ENCODE measurements at places on chromosomes 5 and 9.
A peak's percentile ranks its signal among the peaks of the same experiment; 100 is the strongest.

DNA sequence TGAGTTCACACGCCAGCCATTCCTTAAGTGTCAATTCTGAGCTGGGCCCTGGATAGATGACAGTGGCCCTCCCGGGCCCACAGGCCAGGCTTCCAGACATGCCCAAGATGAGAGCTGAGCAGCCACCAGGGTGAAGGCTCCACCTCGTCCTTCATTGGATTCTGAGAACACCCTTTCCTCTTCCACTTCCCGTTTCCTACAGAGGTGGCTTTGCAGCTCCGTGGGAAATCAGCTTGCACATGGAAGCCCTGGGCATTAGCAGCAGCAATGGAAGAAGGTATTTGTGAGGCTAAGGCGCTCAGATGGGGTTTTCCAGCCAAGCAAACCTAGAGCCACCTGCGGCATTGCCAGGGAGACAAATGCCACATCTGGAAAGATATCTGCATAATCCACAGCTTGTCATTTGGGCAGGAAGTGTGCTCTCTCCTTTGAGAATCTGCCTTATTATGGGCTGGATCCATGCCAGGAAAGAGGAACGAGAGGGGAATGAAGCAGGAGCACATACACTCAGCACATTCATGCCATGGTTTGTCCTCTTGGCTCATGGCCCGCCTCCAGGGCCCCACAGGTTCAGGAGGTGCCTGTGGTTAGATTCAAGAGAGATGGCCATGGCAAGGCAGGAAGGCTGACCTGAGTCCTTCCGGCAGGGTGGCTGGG is 34.1 kb downstream of the CFAP77 start:
- DNase-seq, result no peak

- no peak for DNase-seq
Measured at GRCh38 chr9:136985853-136986252, 3.1 kb downstream of the LCNL1 start.

GRCh38 chr9:111994831-111995458 is 98.3 kb downstream of the UGCG start:
- no peak for DNase-seq

DNA sequence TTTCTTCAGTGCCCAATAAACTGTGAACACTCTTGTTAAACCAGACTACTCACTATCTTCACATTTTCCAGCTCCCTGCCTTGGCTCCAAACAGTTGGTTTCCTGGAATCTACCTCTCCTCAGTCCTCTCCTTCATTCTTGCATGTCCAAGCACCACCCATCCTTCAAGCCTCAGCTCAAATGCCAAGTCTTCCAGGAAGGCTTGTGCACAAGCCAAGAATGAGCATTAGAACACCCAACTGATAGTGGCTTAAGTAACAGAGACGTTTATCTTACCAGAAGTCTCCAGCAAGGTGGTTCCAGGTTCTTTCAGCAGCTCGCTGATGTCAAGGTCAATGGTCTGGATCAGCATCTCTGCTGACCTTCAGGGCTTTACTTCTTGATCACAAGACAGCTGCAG is 60.1 kb downstream of the PTPDC1 start:
- no peak for DNase-seq

DNA sequence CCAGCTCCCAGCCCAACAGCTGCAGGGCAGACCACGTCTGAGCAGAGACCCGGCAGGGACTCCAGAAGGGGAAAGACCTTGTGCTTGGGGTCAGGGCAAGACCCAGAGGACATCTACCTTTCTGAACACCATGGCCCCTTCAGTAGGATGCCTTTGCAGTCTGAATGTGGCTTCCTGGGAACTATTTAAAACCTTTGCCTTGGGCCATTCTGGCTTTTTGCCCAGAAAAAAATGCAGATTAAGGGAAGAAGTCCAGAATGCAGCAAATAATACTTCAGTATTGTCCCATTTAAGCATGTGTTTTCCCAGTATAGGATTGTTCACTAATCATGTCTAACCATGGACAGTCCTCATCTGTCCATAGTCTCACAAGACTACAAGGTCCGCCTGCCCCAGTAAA is 67.5 kb upstream of the ERCC6L2 start:
- DNase-seq, result no peak

DNA sequence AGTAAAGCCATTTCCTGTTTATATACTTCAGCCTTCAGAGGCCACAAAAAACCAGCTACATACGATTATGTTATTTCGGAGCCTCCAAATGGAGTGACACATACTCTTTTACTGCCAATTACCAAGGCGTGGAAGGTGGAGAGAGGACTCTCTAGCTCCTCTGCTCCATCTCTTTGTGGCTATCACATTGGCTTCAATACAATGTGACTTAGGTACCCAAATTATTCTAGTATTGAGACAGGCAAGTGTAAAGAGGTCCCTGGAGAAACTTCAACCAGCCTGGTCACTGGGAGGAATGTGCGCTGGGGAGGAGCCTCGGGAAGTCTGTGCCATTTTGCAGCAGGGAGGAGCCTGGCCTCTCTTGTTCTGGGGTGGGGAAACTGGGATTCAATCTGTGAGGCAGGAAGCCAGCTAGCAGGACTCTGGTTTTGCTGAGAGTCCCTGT is 85.8 kb upstream of the TAS2R1 start:
- no peak for DNase-seq

DNA sequence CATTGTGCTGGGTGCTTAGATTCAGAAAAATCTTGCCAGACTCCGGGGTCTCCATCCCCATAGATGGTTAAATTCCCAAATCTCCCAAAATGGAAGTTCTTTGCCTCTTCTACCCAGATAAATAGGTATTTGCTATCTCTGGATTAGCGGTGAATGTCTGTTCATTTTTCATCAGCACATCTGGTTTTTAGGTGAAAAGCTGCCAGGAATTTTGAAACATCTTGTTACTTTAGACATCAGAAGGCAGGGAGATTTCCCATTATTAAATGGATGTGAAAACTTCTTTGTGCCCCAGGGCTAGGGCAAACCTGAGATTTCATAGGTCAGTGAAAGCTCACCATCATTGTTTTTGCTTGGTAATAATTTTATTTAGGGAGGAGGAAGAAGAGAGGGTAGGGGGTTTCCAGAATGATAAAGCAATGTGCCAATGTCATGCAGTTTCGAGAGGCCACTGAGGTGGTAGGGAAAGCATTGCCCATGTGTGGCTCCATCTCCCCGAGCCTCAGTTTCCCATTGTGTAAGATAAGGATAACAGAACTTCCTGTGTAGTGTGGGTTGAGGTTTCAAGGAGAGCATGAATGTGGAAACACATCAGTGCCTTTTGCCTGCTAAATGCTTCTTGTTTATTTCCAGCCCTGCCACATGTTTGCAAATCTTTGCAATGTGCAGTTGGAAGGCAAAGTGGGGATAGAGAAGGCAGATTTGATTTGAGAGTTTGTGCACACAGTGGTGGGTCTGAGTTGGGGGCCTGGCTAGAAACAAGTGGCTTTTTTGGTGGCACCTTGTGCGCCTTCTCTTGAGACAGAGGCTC is 147.2 kb upstream of the KLF4 start:
- DNase-seq, result no peak

GRCh38 chr9:129550199-129550839 is 70.6 kb downstream of the C9orf50 start:
- peak; percentile 56 for DNase-seq

- peak; percentile 19 for DNase-seq
Measured at GRCh38 chr9:105127863-105128220, 116.6 kb upstream of the SLC44A1 start.

DNA sequence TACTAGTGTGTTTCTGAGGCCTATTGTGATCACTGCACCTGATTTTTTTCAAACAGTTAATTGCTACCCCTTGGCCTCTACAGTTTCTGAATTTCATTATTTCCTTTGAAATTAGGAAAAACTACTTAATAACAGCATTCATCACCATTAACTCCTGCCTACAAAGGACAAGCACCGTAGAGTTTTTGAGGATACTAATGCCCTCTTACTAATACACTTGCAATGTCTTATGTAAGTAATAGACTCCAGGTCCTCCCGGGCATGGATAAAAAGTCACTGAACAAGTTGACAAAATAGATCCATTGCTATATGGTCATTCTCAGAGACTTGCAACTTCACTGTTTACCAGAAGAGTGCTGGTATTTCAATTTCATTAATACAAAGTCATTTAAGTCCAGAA is 1172.5 kb downstream of the CDH12 start:
- DNase-seq, result no peak

DNA sequence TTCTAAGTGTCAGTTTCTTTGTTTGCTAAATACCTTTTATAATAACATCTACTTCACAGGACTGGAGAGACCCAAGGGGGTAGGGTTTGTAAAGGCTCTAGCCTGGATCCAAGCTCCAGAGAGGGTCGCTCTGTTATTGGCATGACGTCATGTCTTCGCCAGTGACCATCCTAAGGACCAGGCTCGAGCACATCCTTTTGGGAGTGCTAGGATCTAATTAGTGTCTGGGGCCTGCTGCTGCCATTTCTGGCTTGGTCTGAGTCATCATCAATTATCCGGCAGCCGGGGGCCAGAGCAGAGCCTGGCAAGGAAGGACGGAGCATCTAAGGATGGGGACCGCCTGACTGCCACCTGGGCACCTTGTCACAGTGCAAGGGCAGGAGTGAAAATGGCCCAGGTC is 153.0 kb downstream of the NSG2 start:
- DNase-seq, result no peak

GRCh38 chr9:87675906-87676515 is 49.9 kb upstream of the CTSL start:
- no peak for DNase-seq

Measured in endothelial cell (in vitro differentiated cells).